ENCODE measurements at places on chromosomes 4 and X. TPM values are rescaled to one million over a fixed set of nuclear protein-coding genes. Genes with fewer than 3 reads are reported as not detected.

The ANAPC4 gene
- total RNA-seq: 18.9 TPM

The TRIML2 gene
- total RNA-seq: 63.3 TPM

The HMX1 gene
- not detected for total RNA-seq

The NSUN7 gene
- total RNA-seq: 2.1 TPM

The ARMCX5 gene
- 8.1 TPM for total RNA-seq

The VCX3B gene
- not detected for total RNA-seq

DNA sequence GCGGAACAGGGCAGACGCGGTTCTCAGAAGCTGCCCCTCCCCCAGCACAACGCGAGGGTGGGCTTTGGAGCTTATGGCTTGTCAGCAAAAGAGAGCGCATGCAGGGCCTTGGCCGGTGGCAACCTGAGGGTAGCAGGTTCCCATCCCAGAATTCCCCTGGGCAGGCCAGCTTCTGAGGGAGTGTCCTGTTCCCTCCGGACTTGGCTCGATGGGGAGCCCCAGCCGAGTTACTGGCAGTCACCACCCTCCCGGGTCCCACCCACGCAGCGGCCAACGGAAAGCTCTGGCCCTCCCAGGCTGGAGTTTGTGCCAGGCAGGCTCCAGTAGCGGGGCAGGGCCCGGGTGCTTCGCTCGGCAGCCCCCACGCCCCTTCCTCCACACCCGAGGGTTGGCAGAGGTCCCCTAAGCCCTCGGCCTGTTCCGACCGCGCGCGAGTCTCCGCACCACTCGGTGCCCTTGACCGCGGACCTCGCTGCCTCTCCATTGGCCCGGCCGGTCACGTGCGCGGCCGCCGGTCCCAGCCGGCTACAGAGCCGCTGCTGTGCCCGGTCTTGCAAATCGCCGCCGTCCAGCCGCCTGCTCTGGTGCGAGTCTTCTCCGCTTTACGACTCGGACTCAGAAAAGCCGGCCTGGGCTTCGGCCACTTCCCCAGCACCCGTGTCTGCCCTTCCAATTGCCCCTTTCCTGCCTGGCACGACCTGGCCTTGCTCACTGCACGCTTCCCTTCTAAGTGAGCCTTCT lies 20.9 kb upstream of the MTM1 start:
- no peaks in the 10 kb centered on the region for H3K36me3 ChIP-seq
- peaks cover 18% of the 10 kb centered on the region for H3K4me1 ChIP-seq
- H3K4me3 ChIP-seq: peak overlapping the region; percentile 42
- peak; percentile 23 for DNase-seq

- H3K27me3 ChIP-seq: peaks cover 2% of the 10 kb centered on the region
- peak; percentile 79 for DNase-seq
- no peaks in the 10 kb centered on the region for H3K36me3 ChIP-seq
- peaks cover 22% of the 10 kb centered on the region for H3K4me1 ChIP-seq
Observed at GRCh38 chr4:140296335-140297220, 76.9 kb upstream of the SCOC start.

DNA sequence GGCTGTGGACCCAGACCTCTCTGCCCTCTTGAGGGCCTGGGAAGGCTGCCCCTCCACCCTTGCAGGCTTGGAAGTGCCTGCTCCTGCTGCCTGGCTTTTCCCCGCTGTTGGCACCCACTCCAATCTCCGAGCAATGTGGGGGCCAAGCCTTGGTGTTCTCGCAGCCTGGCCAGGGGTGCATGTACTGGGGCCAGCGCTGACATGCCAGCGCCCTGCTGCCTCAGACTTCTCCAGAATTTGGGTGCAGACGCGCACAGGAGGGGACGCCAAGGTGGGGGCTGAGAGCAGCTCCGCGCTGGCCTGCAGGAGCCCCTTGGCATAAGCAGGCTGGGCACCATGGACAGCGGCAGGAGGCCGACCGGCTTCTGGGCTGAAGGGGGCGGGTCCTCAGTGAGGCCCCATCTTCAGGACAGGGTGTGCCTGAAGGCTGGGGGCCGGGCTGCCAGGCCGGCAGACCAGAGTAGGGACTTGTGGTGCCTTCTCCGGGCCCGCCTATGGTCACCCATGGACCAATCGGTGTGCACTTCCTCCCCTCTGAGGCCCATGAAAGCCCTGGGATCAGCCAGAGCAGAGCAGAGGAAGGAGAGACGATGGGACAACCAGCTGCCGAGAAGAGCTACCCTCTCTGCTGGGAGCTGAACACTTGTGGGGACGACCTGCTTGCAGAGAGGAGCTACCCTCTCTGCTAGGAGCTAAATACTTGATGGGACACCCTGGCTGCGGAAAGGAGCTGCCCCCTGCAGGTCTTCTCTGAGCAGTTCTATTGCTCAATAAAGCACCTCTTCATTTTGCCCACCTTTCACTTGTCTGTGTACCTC lies 118.3 kb downstream of the DNAAF6 start:
- no peaks in the 10 kb centered on the region for H3K36me3 ChIP-seq
- H3K27me3 ChIP-seq: no peaks in the 10 kb centered on the region

DNA sequence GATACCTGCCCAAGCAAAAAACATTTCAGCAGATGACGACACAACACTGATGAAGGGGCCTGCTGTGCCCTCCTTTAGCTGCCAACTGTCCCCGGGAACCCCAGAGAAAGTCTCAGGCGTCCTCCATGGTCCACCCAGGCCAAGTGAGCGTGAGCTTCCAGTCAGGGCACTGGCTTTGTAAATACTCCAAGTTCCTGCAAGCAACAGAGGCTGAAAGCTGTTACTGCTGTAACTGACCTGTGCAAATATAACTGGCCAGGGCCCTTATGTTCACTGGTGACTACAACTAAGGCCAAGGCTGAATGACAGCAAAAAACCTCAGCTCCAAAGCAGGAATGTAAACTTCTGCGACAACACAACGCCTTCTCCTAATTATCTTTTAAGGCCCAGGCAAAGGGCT lies 8.2 kb downstream of the WDR1 start:
- H3K27ac ChIP-seq: peak overlapping the region; percentile 55
- H3K4me3 ChIP-seq: no peak overlapping the region
- DNase-seq: no peak
- H3K27me3 ChIP-seq: no peaks in the 10 kb centered on the region

DNA sequence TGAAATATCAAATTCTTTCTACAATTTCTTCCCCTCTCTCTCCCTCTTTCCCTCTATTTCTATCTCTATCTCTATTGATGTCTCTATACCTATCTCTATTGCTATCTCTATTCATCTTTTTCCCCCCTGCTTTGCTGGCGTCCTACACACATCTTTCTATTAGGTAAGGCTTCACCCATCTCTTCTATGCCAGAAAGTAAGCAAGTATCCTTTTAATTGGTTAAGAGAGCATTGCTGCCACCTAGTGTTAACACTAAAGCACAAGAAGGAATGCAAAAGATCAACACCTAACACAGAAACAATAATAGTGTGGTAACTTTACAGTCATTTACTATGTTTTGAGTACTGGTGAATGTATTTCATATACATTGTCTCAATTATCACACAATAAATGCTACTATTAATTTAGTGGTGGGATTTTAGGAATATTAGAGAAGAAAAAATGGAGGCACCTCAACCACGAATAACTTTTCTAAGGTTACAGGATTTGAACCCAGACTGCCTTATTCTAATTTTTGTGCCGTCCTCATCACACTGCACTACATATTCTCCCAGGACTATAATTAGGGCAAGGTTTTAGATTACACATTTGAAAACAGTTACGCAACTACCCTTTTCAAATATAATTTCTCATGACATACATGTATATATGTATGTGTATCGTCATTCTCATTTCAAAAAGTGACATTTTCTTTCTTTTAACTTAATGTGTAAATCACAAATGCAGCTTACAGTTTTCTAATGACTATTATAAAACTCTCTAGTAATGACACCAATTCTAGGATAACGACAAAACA lies 3.7 kb upstream of the C4orf36 start:
- H3K27me3 ChIP-seq: no peaks in the 10 kb centered on the region
- H3K4me1 ChIP-seq: no peaks in the 10 kb centered on the region
- peak; percentile 53 for DNase-seq
- no peak overlapping the region for H3K4me3 ChIP-seq
- no peak overlapping the region for H3K27ac ChIP-seq
- H3K36me3 ChIP-seq: no peaks in the 10 kb centered on the region

- H3K4me1 ChIP-seq: no peaks in the 10 kb centered on the region
Observed at GRCh38 chr4:75948822-75949444, 8.1 kb upstream of the NAAA start.

DNA sequence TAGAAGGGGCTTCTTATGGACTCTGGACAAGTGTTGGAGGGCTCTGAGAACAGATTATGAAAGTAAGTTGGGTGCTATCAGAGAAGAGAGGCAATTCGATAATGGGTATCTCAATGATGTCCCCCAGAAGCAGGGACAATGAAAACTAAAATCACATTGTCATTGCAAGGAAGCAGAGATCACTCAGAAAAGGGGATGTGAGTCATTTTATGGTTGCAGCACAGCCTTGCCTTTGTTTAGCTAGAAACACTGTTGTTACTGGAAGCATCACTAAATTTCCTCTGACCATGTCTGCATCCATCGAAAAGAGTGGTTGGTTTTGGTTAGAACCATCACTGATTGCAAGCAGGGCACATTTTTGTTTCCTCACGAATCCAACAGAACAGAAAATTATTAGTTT lies 246.8 kb upstream of the NWD2 start:
- no peak overlapping the region for H3K27ac ChIP-seq
- no peak for DNase-seq
- H3K27me3 ChIP-seq: no peaks in the 10 kb centered on the region
- H3K4me3 ChIP-seq: no peak overlapping the region
- H3K4me1 ChIP-seq: no peaks in the 10 kb centered on the region
- H3K36me3 ChIP-seq: no peaks in the 10 kb centered on the region

GRCh38 chr4:89781321-89781720 lies 55.6 kb downstream of the SNCA start:
- no peaks in the 10 kb centered on the region for H3K36me3 ChIP-seq
- no peaks in the 10 kb centered on the region for H3K4me1 ChIP-seq
- no peak overlapping the region for H3K27ac ChIP-seq
- H3K27me3 ChIP-seq: no peaks in the 10 kb centered on the region

GRCh38 chr4:82551734-82552133 lies 10.1 kb downstream of the TMEM150C start:
- DNase-seq: no peak
- no peak overlapping the region for H3K27ac ChIP-seq
- peaks cover 2% of the 10 kb centered on the region for H3K27me3 ChIP-seq
- H3K36me3 ChIP-seq: no peaks in the 10 kb centered on the region
- no peaks in the 10 kb centered on the region for H3K4me1 ChIP-seq
- no peak overlapping the region for H3K4me3 ChIP-seq

DNA sequence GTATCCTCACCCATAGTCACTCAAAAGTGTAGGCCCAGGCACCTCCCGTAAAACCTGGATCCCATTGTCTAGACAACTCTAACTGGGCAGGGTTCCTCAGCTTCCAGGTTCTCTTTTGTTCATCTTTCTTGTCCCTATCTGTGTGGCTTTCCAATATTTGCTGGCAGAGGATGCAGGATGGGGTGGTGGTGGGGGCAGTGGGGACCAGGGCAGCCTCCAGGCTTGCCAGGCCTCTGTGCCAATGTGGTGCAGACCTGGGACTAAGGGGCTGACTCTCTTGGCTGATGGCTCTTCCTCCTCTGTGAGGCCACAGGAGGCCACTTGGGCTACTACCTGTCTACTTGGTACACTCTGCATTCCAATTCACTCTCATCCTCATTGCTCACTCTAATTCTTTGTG lies 76.4 kb downstream of the NBDY start:
- H3K27me3 ChIP-seq: no peaks in the 10 kb centered on the region
- no peak overlapping the region for H3K27ac ChIP-seq
- H3K36me3 ChIP-seq: no peaks in the 10 kb centered on the region
- H3K4me3 ChIP-seq: no peak overlapping the region
- no peaks in the 10 kb centered on the region for H3K4me1 ChIP-seq

DNA sequence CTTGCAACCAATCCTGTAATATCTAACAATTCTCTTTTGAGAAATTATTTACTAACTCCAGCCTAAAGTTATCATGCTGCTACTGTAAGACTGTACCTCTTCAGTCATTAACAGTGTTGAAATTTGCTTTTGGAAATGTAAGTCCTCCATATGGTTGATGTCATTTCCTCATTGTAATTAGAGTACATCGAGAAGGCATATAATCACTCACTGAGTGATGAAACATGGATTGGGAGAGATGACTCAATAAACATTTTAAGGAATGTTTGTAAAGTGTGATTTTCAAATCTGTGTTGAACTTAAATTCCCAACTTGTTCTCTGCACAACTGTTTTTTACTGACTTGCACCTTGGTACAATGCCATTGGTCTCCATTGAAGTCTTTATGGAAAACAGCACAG lies 61.2 kb downstream of the HMGB2 start:
- H3K27ac ChIP-seq: no peak overlapping the region
- DNase-seq: peak; percentile 53
- no peaks in the 10 kb centered on the region for H3K36me3 ChIP-seq
- no peaks in the 10 kb centered on the region for H3K27me3 ChIP-seq

- H3K27ac ChIP-seq: no peak overlapping the region
- no peaks in the 10 kb centered on the region for H3K36me3 ChIP-seq
- no peak overlapping the region for H3K4me3 ChIP-seq
- H3K27me3 ChIP-seq: no peaks in the 10 kb centered on the region
Observed at GRCh38 chrX:110420771-110421499, 62.3 kb downstream of the RTL9 start.

DNA sequence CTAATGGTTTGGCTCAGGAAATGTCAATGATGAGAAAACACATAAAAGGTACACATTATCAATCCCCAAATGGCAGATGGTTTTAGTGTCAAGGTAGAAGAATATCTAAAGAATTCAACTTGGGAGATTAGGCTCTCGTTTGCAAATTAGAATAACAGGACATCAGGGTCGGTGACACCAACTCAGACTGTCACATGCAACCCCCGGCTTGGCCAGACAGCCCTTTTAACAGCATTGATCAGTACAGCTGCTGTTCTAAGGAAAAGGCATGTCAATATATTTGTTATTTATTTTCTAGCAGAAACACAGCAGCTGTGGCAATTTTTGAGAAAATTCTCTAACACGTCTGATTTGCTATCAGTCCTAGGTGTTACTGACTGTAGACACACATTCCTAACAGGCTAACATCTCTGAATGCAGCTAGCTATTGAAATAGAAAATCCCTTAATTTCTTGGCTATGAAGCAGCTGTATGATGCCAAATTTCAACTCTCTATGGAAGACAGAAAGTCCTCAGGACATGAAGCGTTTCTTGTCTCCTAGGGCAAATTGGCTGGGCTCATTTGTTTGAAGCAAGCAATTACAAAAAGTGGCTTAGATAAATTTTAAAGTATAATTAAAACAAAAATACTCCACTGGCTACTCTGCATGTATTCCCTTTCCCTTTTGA lies 269.0 kb upstream of the CXXC4 start:
- H3K36me3 ChIP-seq: no peaks in the 10 kb centered on the region
- H3K27me3 ChIP-seq: no peaks in the 10 kb centered on the region
- H3K27ac ChIP-seq: no peak overlapping the region
- no peaks in the 10 kb centered on the region for H3K4me1 ChIP-seq
